ENCODE measurements at places on chromosomes 11 and 22.

DNA sequence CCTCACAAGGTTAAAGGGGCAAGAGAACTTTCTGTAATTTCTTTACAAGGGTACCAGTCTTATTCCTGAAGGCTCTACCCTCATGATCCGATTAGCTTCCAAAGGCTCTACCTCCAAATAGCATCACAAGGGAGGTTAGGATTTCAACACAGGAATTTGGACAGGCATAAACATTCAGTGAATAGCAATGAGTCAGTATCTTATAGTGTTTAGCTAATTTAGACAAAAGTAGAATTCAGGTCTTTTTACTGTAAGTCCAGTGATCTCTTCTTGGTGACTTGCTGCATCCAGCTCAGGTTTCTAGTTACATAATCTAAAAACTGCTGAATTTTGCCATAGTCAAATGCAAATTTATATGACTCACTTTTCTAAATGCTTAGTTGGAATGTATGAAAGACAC lies 1995.6 kb upstream of the RAG2 start:
- DNase-seq = peak; percentile 4

DNA sequence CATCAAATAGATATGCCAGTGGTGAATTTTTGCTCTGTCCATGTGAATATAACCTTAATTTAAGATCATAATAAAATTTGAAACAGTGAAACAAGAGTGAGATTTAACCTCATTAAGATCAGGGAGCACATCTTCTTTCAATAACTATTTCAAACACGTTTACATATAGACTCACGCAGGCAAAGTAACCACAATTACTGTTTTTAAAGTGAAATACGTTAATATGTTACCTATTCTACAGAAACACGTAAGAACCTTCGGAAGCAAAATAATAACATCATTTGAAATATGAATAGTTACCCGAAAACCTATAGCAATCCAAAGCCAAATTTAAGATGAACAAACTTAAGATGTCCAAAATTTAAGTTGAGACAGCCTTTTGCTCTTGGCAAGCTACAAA lies 136.2 kb upstream of the ZC3H12C start:
- DNase-seq = no peak

DNA sequence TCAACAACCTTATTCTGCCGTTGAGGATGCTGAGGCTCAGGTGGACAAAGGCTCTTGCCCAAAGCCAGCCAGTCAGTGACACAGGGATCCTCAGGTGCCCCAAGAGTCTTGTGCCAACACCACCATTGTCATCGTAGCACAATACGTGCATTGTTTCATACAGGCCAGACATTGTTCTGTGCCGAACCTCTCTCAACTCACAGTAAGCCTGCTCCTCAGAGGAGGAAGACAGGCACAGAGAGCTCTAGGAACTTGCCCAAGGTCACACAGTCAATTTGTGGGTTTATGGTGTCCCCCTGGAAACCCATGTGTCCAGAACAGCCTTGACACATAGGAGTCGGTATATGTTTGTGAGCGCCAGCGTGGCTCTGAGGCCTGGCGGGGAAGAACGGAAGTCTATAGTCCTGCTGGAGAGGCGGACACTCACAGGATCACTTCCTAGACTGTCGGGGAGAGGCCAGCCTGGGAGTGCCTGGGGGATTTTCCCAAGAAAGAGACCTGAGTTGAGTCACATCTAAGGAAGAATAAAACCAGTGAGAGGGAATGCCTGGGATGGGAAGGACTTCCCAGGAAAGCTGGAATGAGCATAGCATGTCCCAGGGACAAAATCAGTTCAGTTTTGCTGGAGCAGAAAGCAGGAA lies 20.2 kb downstream of the LIF start:
- no peak for DNase-seq

DNA sequence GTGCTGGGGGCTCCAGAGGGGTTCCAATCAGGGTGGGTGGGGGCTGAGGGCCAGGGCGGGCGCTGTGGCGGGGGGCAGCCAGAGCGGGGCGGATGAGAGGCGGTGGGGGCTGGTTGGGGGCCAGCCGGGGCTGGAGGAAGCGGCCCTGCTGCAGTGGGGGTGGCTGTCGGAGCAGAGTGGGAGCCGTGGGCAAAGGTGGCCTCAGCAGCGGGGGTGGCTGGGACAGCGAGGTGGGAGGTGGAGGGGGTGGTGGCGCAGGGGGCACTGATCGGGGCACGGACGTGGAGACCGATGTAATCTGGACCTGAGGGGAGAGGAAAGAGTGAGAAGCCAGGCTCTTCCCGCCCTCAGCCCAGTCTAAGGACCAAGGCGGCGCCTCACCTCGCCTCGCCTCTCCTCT lies 5.1 kb downstream of the RCOR2 start:
- DNase-seq = no peak

DNA sequence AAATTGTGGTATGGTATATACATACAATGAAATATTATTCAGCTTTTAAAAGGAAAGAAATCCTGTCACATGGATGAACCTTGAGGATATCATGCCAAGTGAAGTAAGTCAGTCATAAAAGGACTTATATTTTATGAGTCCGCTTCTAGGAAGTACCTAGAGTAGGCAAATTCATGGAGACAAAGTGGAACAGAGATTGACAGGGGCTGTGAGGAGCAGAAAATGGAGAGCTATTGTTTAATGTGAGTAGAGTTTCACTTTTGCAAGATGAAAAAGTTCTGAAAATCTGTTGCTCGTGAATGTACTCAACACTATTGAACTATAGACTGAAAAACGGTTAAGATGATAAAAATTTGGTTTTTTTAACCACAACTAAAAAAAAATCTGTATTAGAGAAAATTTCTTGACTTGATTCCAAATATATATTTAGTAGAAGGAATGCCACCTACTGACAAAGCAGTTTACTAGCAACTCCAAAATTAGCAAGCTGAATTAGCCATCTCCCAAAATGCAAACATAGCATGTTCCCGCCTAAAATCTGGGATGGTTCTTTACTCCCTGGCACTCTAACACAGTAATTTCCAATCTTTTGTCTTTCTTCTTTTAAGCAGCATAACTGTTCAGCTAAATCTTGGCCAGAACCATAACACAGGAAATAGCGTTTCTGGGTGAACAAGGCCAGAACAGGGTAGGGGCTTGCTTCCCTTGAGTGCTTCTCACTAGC lies 1.5 kb downstream of the UFD1 start:
- no peak for DNase-seq

GRCh38 chr11:73387594-73388264 lies 11.5 kb downstream of the RELT start:
- no peak for DNase-seq

- DNase-seq = no peak
These were observed 38.3 kb downstream of the USP35 start for GRCh38 chr11:78226684-78227680.

DNA sequence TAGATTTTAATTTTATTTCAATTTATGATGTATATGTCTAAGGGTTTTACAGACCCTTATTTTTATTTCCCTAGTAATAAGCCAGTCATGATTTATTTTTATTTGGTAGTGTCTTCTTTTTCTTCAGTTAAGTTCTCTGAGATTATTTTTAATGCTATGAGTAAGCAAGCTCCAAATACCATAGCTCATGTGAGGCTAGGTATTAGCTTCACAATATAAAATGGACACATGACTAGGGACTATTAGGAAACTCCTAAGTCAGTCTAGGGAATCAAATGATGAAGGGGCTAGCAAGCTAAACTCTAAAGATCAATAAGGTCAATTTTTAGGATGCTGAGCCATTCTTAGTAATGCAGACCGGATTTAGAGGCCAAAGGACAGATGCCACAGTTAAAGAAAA lies 45.9 kb downstream of the CKAP5 start:
- no peak for DNase-seq

DNA sequence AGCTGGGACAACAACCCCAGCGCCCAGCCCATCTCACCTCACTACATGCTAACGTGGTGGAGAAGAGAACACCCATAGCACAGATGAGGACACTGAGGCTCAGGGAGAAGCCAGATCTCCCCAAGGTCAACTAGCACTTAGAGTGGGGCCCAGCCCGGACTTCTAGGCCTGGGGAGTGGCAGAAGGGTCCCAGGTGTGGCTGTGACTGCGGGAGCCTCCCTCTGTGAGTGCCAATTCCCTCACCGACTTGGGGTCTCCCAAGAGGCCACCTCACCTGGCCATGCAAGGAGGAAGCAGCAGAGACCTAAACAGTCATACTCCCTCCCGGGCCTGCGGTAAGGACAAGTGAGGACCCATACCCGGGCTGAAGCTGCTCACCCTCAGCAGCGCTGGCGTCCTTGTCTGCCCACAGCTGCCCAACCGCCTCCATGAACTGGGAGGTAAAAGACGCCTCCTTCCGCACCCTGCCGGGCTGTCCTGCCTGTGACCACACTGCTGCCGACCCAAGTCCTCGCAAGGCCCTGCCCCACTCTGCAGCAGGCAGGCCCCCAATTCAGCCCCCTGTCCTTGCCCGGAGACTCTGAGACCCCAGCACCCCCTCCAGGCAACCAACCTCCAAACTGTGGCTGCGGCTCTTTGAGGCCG lies 93.2 kb upstream of the RTL6 start:
- no peak for DNase-seq

GRCh38 chr11:83310718-83311117 lies 24.6 kb upstream of the CCDC90B start:
- no peak for DNase-seq

Data from fibroblast of skin of left biceps (primary cell).